ACHN (cell line): ENCODE measurements at places on chromosomes 11 and 22.

GRCh38 chr11:19099093-19099492 lies 17.9 kb upstream of the ZDHHC13 start:
- no peak for DNase-seq

- no peak for DNase-seq
Measured at GRCh38 chr11:18282626-18283025, 16.6 kb downstream of the SAA1 start.

DNA sequence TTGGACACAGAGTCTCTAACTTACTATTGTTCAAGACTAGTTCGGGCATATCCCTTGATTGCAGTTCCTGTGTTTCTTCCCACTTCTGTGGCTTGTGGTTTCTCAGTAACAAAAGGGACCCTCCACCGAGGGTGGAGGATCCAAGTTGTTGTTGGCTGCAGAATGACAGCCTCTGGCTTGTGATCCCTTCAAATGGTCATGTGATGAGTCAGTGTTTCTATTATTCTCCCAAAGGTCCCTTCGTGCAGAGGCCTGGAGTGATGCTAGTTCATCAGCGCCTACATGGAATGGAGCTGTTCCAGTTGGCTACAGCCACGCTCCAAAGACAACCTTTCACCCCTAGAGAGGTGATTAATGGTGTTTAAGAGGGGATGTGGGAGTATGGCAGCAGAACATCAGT lies 2.6 kb upstream of the VWCE start:
- peak; percentile 50 for DNase-seq

GRCh38 chr11:68266121-68266891 lies 5.5 kb downstream of the C11orf24 start:
- no peak for DNase-seq

DNA sequence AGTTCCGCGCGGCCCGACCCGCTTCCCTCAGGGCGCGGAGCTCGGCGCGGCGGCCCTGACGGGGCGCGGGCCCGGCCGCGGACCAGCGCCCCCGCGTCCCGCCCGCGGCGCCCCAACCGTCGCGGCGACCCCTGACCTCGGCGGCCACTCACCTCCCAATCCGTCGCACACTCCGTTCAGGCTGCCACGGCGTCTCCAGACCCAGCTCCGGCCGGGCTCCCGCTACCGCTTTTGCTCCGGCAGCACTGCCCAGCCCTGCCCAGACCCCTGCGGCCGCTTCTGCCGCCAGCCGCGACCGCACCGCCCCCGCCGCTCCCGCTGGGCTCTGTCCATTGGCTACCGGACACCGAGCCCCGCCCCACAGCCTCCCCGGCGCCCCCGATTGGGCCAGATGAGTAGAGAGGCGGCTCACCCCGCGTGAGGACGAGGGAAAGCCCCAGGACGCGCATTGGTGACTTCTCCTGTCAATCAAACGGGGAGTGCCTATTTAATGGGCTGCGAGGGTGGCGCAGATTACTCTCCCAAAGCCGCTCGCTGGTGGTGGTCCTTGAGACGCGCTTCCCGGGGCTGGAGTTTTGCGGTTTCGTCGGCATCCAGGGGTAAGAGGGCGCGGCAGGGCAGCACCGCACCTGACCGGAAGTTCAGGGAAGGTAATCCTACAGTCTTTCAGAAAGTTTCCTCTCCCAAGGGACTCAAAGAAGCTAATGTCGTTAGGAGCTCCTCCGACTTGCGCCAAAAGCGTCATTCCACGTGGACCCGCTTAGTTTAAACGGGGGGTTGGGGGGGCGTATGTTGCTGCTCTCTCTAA lies at the start of gene PACSIN2:
Gene PACSIN2 (minus strand): TSS at position 281 of the 808 bp plus-strand sequence. CDS start 103,069 bp downstream, outside the sequence.
- DNase-seq = peak; percentile 96

DNA sequence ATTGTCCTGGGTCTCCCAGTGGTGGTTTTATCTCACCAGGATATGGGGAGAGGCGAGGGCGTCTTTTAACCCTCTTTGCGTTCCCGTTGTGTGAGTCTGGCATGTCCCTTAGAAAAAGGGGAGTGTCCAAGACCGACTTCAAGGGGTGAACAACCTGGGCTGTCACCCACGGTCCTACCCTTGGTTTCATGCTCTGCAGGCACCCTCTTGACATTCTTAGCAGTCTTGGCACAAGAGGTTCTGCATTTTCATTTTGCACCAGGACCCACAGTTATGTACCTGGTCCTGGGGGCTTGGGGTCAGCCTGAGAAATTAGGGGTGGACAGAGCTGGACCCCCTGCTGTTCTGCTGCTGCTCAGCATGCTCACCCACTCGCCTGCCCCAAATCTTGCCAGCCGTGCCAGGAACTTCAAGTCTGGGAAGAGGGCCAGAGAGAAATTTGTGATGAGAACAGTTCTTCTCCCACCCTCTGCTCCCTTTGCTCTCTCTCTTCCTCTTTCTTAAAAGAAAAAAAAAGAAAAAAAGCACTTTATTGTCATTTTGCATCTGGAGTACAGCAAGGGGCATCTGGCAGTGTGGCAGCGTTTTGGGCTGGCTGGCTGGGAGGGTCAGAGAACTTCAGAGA lies 471.2 kb downstream of the MIAT start:
- DNase-seq = no peak

DNA sequence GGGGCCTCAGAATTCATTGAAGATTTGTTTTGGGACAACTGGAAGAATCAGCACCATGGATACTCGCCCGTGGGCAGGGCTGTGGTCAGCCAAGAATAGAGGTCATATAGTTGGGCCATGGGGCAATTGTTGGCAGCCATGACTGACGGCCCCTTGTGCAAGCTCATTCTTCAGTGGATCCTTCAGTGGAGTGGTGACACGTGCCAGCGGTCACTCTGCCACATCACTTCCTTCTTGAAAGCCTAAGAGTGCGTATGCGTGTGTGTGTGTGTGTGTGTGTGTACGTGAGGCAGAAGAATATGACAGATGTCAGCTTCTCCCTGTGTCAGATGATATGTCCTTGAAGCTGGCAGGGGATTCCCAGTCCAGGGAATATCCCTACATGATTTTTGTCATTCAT lies 1.8 kb upstream of the IL18BP start:
- DNase-seq = no peak

DNA sequence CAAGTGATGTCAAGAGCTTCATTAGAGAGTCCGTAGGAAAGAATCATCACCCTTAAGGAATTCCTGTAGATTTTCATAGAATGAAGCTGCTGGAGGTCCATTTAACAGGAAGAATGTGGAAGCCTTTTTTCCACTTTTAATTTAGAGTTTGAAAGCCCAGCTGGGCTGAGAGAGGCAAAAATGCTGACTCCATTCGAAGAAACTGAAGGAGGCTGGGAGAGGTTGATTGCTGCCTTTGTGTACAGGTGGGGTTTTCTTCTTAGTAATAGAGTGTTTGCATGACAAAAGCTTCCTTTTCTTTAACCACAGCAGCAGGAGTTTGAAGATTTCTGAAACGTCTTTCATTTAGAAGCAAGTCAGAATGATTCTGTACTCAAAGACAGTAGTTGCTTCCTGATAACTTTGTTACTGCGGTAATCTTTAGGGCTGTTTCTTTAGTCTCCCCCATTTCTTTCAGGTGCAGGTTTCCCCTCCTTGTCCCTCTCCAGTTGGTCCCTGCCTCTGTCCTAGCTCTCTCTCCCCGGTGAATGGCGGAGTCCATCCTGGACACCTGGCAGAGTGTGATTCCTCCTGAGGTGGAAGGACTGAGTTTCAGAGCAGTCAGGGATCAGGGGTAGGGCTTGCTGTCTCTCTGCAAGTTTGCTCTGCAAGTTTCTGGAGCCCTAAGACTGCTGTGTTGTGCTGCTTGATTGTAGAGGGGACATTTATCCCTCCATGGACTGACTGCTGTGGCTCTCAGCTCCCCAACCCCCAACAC lies 166.2 kb downstream of the LDLRAD3 start:
- no peak for DNase-seq

DNA sequence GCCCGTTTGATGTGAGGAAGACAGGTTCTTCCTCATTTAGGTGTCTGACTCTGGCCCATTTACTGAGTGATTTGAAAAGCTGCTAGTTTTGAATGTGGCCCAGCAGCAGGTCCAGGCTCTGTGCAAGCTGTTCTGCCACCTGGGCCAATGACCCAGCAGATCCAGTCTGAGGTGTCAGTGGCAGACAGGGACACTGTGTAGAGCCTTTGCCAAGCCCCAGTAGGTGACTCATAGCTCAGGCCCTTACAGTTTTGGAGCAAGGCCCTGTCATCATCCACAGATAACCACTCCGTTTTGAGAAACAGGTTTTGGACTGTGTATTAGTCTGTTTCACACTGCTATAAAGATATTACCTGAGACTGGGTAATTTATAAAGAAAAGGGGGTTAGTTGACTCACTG lies 23.9 kb downstream of the TSPAN32 start:
- no peak for DNase-seq

DNA sequence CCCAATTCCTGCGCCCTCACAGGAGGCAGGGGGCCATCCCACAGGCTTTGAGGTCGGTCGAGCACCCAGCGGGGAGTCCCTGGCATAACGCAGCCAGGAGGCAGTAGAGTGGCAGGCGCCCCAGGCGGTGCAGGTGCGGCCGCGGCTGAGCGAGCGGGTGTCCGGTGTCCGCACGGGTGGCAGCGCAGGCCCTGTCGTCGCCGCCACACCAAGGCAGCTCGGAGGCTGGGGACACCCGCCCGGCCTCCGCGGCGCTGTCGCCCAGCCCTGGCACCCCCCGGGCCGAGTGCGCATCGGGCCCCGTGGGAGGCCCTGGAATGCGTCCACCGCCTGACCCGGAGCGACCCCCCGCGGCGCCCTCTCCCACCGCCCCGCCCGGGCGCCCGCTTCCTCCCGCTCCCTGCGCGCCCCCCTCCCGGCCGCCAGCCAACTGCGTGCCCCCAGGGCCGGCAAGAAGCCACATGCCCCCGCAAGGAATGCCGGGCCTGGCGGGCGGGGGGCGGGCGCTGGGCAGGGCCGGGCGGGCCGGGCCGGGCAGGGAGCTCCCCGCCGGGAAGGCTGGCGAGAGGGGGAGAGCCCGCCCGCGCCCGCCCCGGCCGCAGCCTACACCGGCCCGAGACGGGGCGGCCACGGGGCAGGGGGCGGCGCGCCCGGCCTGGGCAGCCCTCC lies 33.9 kb downstream of the PRDM11 start:
- peak; percentile 77 for DNase-seq

GRCh38 chr11:118530683-118531596 lies at the start of gene TMEM25:
TMEM25 (plus strand) TSS chr11:118531192; CDS start chr11:118531802, 610 bp downstream.
- peak; percentile 44 for DNase-seq

DNA sequence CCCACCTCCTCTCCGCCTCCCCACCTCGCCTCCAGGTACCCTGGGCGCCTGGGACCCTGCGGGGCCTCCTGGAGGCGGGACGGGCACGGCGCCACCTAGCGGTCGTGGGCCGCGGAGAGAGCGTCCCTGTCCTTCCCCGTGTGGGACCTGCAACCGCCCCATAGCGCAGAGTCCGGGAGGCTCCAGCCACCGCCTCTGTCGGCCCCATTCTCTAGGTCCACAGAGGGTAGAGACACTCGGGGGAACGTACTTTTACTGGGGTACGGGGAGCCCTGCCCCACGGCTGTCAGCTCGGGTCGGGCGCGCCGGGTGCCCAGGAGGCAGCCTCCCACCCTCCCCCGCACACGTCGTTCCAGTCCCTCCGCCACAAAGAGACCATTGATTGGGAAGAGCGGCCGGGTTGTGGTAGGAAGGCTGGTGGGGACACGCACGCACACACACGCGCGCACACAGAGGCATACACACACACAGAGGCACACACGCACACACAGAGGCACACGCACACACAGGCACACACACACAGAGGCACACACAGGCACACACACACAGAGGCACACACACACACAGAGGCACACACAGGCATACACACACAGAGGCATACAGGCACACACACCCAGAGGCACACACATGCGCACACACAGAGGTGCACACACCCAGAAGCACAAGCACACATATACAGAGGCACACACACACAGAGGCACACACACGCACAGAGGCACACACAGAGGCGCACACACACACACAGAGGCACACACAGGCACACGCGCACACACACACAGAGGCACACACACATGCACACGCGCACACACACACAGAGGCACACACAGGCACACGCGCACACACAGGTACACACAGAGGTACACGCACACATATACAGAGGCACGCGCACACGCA lies 12.6 kb upstream of the NECTIN1 start:
- DNase-seq = peak; percentile 24

DNA sequence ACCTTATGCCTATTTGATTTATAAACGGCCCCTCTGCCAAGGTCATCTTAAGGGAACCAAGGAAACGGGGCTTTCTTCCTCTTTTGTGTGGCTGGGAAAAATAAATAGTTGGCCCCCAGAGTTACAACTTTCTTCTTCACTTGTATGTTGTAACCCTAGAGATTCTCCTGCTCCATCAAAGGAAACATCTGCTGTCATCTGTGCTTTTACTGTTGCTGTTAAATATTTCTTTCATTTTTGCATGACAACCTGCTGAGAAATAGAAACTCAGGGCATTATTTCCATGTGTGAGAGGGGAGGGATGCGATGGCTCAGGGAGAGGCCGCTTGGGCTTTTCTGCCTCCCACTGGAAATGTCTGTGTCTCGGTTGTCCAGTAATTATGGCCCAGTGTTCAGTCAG lies 21.8 kb upstream of the CDC42EP2 start:
- DNase-seq = no peak

GRCh38 chr22:50361222-50361621 lies 18.1 kb downstream of the PPP6R2 start:
- DNase-seq = no peak

DNA sequence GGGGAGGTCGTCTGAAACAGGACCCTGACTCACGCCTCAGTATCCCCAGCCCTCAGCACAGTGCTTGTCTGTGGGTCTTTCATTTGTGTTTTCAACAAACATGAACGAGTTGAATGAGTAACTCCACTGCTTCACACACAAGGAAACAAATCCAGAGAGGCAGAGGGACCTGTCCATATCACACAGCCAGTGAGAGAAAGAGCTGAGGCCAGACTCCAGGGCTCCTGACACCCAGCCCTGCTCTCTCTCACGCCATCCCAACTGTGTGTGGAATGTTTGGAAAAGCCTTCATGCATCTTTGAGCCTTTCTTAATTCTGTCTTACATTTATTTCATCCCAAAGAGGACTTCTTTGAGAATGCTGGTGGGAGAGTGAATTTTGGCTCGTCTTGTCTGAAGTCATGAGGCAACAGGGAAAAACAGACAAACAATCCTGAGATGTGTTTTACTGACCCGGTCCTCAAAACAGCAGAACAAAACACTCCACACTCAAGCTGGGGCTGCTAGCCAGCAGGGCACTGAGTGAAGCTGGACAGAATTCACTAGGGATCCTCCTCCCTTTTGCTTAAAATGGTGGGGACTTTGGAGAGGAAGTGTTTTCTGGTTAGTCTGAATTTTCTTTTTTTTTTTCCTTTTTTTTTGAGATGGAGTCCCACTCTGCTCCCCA lies 19.7 kb upstream of the ALG8 start:
- no peak for DNase-seq

GRCh38 chr11:83816572-83817187 lies 530.5 kb upstream of the CCDC90B start:
- peak; percentile 20 for DNase-seq

DNA sequence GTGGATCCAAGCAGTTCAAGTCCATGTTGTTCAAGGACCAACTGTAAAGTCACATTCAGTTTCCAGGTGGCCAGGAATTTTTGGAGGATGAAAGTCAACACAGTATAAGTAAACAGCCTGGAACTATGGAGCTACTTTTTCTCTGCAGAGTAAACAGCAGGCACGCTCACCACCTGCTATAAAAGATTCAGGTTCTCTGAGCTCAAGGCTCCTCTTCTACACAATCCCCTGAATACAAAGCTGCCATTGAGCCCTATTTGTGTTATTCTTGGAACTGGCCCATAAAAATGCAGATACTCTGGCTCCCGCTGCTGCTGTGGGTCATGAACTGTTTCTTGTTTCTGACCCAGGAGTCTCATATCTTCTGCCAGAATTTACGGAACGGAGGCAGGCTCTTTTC lies 56.9 kb upstream of the PRR5 start:
- DNase-seq = no peak
